ENCODE measurements at places on chromosomes 12 and 14.

DNA sequence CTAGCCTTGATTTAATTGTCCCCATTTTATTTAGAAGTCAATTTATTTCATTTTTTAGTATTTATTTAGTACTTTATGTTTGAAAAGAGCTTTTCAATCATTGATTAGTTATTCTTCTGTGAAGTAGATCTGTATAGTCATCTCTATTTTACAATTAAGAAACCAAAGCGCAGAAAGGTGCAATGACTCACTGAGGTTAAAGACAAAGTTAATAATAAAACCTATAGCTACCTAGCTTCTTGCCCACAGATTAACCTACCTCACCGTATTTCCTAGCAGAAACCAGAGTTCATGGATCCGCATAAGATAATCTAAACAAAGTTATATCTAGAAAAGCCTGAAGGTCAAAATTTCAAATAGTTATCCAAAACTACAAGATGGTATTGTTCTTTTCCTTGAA lies 176.4 kb downstream of the GRIN2B start:
- DNase-seq, result no peak

- DNase-seq, result no peak
These were observed 55.6 kb downstream of the CLIP1 start for GRCh38 chr12:122366685-122367475.

DNA sequence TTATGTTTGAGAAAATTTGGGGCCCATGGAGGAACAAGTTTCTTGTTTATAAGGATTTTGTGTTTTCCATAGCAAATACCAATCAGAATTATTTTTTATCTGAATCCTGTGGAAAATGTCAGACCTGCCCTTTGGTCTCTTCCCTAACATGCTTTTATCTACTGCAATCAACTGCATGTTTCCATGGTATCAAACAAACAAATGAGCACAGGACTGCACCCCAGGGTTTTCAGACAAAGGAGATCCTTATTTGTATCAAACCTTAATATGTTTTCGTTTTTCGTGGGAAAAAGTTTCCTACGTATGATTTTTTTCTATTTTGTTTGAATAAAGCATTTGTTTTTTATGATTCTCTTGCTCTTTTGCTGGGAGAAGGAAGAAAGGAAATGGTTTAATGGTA lies 91.1 kb downstream of the GPR135 start:
- DNase-seq, result no peak

DNA sequence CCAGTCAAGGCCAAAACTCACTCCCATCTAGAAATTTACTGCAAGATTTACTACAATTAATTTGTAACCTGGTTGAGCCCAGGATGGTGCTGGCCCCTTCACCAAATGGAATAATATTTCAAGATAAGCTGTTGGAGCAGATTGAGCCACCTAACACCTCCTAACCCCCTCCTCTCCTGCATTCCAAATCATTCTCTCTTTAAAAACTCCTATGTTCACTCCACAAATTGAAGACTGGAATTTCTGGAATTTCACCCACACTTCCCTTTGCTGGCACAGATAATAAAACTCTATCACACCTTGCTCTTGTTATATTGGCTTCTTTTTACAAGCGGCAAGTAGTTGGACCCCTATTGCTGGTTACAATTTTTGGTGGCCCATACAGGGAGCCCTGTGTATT lies 41.7 kb downstream of the MIS18BP1 start:
- no peak for DNase-seq

GRCh38 chr12:59861635-59862034 lies 265.8 kb downstream of the SLC16A7 start:
- no peak for DNase-seq

- DNase-seq, result no peak
These were observed 53.3 kb downstream of the RBM19 start for GRCh38 chr12:113912760-113913329.

DNA sequence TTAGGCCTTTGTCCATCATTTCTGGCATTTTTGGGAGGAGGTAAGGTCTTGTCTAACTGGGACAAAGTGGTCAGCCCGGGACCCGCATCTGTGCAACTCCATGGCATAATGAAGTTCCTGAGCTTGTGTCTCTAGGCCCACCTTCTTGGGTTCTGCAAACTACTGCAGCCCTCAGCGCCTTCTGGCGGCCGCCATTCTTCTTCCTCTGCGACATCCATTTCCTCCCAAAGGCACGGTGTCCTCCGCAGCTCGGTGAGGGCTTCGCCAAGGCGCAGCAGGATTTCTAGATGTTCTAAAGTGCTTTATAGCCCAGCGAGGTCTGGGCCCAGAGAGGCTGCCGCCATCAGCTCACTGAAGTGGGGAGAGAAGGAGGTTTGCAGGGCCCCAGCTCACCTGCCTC lies 134.4 kb upstream of the OR4E1 start:
- DNase-seq, result no peak

DNA sequence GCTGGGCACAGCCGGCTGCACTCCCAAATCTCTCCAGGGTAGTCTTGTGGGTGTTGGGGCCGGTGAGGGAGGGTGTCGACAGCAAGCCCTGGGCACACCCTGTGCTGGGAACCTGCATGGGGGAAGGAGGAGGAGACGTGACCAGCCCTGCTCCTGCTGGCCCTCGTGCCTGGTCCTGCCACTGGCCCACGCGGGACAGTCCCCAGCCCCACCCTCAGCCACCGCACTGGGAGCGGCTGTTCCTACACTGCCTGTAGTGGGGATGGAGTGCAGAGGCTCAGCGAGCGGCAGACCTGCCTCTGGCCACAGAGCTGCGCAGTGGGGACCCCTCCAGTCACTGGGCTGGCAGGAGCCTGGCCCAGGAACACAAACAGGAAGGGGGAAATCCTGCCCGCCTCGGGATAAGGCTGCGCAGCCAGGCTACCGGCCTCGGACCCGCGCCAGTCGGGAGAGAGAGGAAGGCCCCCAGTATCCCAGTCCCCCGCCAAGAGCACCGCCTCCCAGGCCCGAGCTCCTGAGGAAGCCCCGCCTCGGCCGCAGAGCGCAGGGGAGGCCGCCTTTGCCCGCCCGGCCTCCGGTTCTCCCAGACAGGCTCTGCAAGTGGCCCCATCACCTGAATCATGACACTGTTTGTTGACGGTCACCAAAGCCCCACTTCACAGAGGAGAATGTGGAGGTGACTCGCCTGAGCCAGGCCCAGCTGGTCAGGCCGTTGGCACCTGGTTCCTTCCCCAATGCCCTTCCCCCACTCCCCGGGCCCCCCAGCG lies 10.6 kb downstream of the AHNAK2 start:
- DNase-seq, result no peak

- DNase-seq, result no peak
These were observed 1.4 kb upstream of the PDE3A start for GRCh38 chr12:20366776-20367409.

- no peak for DNase-seq
These were observed 873 bp downstream of the PLXNC1 start for GRCh38 chr12:94149119-94149780.

GRCh38 chr12:52221912-52222457 lies 11.1 kb upstream of the KRT7 start:
- DNase-seq, result no peak

GRCh38 chr12:98771811-98772752 lies 127.0 kb downstream of the APAF1 start:
- DNase-seq, result no peak

- DNase-seq, result no peak
These were observed 4.1 kb downstream of the CLEC2D start for GRCh38 chr12:9673404-9674225.

- DNase-seq, result no peak
These were observed 26.4 kb upstream of the SOS2 start for GRCh38 chr14:50257732-50258131.

- DNase-seq, result no peak
These were observed 7.8 kb downstream of the GLI1 start for GRCh38 chr12:57467212-57467874.

GRCh38 chr14:98169170-98169587 lies 1102.8 kb downstream of the BCL11B start:
- DNase-seq, result no peak

GRCh38 chr12:81170072-81170471 lies 92.2 kb downstream of the ACSS3 start:
- DNase-seq, result no peak

GRCh38 chr14:54881235-54881760 lies 21.3 kb downstream of the GCH1 start:
- DNase-seq, result no peak

DNA sequence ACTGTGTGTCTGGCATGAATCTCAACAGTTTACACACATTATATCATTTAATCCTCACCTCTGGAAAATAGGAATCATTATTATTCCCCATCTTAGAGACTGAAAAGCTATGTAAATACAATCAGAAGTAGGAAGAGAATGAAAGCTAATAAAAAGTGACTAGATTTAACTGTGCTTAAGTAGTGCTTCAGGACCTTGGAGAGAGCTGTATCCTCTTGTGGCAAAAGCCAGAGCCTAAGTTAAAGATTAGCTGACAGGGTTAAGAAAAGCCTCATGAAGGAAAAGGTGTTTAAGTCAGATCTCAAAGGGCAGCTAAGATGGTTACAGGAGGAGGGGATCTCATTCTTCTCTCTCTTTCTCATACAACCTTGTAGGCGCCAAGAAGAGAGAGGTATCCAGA lies 65.3 kb upstream of the TMEM233 start:
- DNase-seq, result no peak

- no peak for DNase-seq
These were observed 17.1 kb upstream of the SAMD4A start for GRCh38 chr14:54549862-54550261.

- DNase-seq, result no peak
These were observed 15.4 kb downstream of the SLC6A13 start for GRCh38 chr12:247271-247670.

DNA sequence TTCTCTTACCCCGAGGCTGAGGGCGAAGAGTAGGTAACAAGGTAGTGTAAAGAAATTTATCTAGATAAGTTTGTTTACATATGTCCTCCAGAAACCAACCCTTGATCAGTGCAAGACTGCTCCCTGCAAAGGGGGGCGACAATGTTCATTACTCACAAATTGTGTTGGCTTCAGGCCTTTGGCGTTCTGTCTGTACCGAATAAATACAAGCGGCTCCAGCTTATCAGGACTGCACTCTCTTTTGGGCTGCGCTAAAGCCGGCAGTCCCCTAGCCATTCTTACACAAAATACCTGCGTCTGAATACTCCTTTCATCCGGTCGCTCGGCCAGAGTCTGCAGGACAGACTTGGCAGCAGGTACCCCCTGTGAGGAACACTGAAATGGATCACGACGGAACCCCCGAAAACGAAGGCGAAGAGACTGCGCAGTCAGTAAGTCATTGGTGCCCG lies 116.4 kb downstream of the PPHLN1 start:
- no peak for DNase-seq

GRCh38 chr14:44316647-44317440 lies 190.2 kb downstream of the FSCB start:
- DNase-seq, result peak; percentile 38

- DNase-seq, result no peak
These were observed 52.3 kb downstream of the SOCS2 start for GRCh38 chr12:93624595-93625294.

DNA sequence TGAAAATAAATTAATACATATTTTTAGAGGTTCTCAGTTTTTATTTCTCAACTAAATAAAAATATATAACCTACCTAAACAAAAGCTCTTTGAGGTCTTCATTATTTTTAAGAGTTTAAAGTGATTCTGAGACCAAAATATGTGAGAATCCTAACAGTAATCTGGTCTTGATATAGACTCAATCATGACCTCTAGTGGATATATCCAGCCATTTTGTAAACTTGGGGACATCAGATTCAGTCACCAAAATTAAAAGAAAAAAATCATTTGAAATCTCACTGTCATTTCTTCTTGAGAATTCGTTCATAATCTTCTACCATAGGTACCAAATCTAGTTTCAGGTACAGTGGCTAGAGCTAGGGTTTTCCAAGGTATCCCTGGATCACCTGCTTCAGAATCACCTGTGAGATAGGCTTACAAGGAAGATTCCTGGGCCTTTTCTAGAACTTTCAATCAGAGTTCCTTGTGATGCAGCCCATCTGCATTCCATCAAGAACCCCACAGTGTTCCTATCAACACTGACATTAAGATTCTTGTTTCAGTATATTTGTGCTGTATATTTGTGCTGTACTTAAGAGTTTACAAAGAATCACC lies 214.9 kb downstream of the ADAMTS20 start:
- peak; percentile 4 for DNase-seq

- no peak for DNase-seq
These were observed 43.6 kb downstream of the PTPRR start for GRCh38 chr12:70876952-70877351.

GRCh38 chr14:42299692-42300091 lies 693.0 kb downstream of the LRFN5 start:
- DNase-seq, result no peak

GRCh38 chr12:388541-389141 lies 479 bp downstream of the KDM5A start:
- no peak for DNase-seq

GRCh38 chr12:51746416-51746815 lies 102.1 kb downstream of the FIGNL2 start:
- no peak for DNase-seq

GRCh38 chr14:50928002-50928635 lies 16.2 kb downstream of the PYGL start:
- DNase-seq, result peak; percentile 86

DNA sequence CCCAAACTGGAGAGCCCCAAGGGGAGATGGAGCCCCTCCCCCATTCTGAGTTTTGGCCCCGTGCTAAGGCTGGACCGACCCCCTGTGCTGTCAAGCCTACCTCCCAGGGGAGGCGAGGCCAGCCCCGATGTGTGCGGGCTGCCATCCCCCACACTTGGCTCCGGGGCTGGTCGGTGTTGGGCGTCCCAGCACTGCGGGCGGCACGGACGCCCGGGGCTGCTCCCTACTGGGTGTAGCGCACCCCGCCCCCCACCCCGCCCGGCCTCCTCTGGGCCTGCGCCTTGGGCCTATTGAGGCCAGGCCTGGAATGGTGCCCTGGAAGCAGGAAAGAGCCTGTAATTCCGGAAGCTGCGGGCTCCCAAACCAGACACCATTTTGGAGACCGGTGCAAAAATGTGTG lies 2.6 kb downstream of the DCAF4 start:
- DNase-seq, result no peak

GRCh38 chr12:51275088-51275487 lies 4.9 kb upstream of the SMAGP start:
- DNase-seq, result no peak

GRCh38 chr12:116136340-116136739 lies 141.2 kb downstream of the MED13L start:
- no peak for DNase-seq

- DNase-seq, result no peak
These were observed 167.8 kb downstream of the CHST11 start for GRCh38 chr12:104624529-104624928.

- no peak for DNase-seq
These were observed 110.5 kb downstream of the DIP2B start for GRCh38 chr12:50615145-50615906.

GRCh38 chr14:32007755-32008362 lies 69.2 kb upstream of the ARHGAP5 start:
- no peak for DNase-seq

DNA sequence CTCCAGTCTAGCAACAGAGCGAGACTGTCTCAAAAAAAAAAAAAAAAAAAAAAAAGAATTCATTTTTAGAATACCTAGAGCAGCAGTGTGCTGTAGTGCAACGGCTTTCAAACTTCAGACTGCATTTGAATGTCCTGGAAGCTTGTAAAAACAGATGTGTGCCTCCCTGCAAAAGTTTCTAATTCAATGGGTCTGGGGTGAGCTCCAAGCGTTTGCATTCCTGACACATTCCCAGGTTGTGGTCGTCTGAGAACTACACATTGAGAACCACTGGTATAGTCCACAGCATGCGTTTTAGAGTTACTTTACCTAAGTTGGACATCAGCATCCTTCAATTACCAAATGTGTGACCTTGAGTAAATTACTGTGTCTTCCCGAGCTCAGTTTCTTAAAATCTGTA lies 816.8 kb downstream of the NRXN3 start:
- no peak for DNase-seq

Data from SIG-M5 (cell line).